ENCODE measurements at places on chromosomes 2 and 18.
A peak's percentile ranks its signal among the peaks of the same experiment; 100 is the strongest.

DNA sequence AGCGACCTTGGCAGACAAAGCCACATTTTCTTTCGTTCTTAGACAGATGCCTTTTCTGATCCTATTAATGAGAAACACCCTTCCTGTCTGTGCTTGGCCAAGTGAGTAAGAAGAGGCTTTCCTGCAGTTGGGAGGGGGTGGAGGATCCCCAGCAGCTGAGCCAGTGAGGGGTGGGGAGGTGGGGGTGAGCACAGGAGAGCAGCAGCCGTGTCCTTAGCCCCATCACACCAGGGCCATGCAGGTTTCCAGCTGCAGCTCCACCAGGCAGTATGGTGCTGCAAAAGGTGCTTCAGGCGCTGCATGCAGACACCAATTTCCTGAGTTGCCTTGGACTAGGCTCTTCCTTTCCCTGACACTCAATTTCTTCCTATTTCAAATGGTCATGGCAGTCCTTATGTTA, 123.3 kb upstream of the SIX2 start:
- H3K36me3 ChIP-seq = no peaks in the 10 kb centered on the region
- H3K27me3 ChIP-seq = no peaks in the 10 kb centered on the region
- no peak overlapping the region for H3K4me3 ChIP-seq
- DNase-seq = no peak
- no peaks in the 10 kb centered on the region for H3K4me1 ChIP-seq
- no peak overlapping the region for H3K27ac ChIP-seq

DNA sequence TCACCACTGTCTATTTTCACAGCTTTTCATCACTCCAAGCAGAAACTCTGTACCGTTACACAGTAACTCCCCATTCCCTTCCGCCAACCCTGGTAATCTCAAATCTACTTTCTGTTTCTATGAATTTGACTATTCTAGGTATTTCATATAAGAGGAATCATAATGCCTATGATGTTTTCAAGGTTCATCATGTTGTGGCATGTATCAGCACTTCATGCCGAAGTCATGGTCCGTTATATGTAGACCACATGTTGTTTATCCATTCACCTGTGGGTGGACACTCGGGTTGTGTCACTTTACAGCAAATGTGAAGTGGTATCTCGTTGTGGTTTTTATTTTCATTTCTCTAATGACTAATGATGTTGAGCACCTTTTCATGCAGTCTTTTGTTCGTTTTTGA, 21.6 kb downstream of the CPSF3 start:
- no peaks in the 10 kb centered on the region for H3K4me1 ChIP-seq
- peaks cover 32% of the 10 kb centered on the region for H3K36me3 ChIP-seq
- no peak overlapping the region for H3K27ac ChIP-seq
- no peaks in the 10 kb centered on the region for H3K27me3 ChIP-seq
- H3K4me3 ChIP-seq = no peak overlapping the region

GRCh38 chr2:106159866-106160785, 34.0 kb downstream of the UXS1 start:
- H3K27me3 ChIP-seq = no peaks in the 10 kb centered on the region

GRCh38 chr2:171858397-171858958, 35.6 kb downstream of the SLC25A12 start:
- H3K36me3 ChIP-seq = peaks cover 10% of the 10 kb centered on the region
- DNase-seq = no peak
- no peak overlapping the region for H3K27ac ChIP-seq
- no peak overlapping the region for H3K4me3 ChIP-seq
- H3K4me1 ChIP-seq = peaks cover 14% of the 10 kb centered on the region
- H3K27me3 ChIP-seq = no peaks in the 10 kb centered on the region

DNA sequence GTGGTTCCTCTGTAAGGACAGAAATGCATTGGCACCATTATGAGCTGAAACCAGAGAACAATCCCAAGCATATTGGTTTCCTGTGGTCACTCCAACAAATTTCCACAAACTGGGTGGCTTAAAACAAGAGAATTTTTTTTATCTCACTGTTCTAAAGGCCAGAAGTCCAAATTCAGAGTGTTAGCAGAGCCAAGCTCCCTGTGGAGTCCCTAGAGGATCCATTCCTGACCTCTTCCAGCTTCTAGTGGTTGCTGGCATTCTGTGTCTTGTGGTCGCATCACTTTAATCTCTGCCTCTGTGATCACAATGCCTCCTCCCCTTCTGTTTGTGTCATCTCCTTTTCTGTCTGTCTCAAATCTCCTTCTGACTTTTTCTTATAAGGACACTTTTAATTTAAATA, 380.3 kb downstream of the NYAP2 start:
- no peak for DNase-seq
- H3K27me3 ChIP-seq = no peaks in the 10 kb centered on the region
- H3K4me3 ChIP-seq = no peak overlapping the region
- H3K4me1 ChIP-seq = peaks cover 9% of the 10 kb centered on the region

GRCh38 chr2:241775223-241776177, 1.1 kb upstream of the GAL3ST2 start:
- no peaks in the 10 kb centered on the region for H3K27me3 ChIP-seq
- H3K27ac ChIP-seq = no peak overlapping the region
- H3K4me3 ChIP-seq = no peak overlapping the region
- peak; percentile 14 for DNase-seq
- no peaks in the 10 kb centered on the region for H3K36me3 ChIP-seq

DNA sequence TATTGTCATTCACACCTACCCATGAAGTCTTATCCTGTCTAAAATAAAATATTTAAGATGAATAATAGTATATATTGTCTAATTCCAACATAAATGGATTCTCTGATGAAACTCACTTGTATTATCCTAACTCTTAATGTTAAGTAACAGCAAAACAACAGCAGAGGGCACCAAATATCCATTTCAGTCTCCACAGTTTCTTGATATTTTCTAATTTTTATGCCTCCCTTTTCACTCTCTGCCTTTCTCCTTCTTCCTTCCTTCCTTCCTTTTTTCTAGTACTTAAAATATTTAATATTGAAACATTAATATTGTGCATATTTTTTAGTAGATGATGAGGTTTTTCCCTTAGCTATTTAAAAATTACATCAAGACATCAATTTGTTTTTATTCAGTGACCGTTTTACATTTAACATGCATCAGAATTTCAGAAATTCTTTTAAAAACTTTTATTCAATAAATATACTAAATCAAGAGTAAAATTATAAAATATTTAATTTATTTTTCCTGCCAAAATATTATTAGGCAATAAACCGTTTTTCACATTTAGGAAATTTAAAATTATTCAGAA, 97.6 kb downstream of the WDR7 start:
- H3K4me1 ChIP-seq = no peaks in the 10 kb centered on the region
- H3K4me3 ChIP-seq = no peak overlapping the region
- no peaks in the 10 kb centered on the region for H3K27me3 ChIP-seq

DNA sequence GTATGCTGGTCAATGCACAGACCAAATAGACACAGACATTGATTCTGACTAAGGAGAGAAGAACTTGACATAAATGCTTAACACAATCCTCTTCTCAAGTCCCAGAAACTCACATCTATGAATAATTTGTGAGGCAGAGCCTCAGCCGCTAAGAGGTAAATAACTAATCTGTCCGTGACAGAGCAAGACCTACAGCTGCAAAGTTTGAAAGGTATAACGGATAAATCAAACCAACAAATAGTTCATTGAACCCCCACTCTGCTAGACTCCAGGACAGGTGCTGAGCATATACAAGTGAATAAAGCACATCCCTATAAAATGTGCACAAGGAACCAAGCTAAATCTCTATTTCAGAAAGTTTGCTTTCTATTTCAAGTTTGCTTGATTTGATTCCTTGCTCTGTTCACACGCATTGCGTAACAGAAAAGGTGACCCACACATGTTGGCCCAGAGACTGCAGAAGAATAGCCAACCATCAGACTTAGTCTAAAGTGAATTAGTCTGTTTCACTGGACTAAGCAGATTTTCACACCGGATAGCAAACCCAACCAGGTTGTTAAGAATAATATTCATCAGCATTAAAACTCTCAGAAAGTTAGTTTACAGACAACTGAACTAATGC, 51.7 kb downstream of the NCKAP5 start:
- no peak overlapping the region for H3K27ac ChIP-seq
- no peaks in the 10 kb centered on the region for H3K4me1 ChIP-seq
- DNase-seq = no peak
- no peak overlapping the region for H3K4me3 ChIP-seq
- no peaks in the 10 kb centered on the region for H3K27me3 ChIP-seq

GRCh38 chr2:70927138-70927537, 8.6 kb upstream of the ATP6V1B1 start:
- H3K27me3 ChIP-seq = peaks cover 12% of the 10 kb centered on the region
- no peak overlapping the region for H3K27ac ChIP-seq
- no peaks in the 10 kb centered on the region for H3K4me1 ChIP-seq
- DNase-seq = peak; percentile 29
- no peak overlapping the region for H3K4me3 ChIP-seq
- H3K36me3 ChIP-seq = no peaks in the 10 kb centered on the region

DNA sequence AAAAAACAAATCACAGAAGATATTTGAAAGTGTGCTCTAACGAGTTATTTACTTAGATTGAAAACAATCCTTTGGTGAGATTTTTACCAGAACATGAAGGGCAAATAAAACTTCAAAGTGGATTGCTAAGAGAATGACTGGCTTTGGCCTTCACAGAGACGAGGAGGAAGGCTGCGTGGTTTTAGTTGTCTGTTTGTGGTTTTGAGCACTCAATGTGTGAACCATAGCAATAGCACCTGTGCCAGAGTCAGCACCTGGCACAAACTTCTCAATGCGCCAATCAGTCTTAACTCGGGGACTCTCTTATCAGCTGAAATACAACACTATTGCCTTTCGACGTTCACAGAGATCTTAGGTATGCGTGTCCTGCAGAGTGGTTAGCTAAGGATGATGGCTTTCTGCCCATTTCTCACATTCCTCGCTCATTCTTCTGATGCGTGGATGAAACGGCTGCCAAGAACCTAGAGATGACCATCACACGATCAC, 70.0 kb downstream of the MBP start:
- peaks cover 23% of the 10 kb centered on the region for H3K4me1 ChIP-seq
- no peak overlapping the region for H3K4me3 ChIP-seq
- DNase-seq = no peak
- no peaks in the 10 kb centered on the region for H3K27me3 ChIP-seq
- peaks cover 16% of the 10 kb centered on the region for H3K36me3 ChIP-seq

- DNase-seq = no peak
- no peak overlapping the region for H3K4me3 ChIP-seq
- H3K4me1 ChIP-seq = peaks cover 6% of the 10 kb centered on the region
- H3K36me3 ChIP-seq = no peaks in the 10 kb centered on the region
Measured at GRCh38 chr18:80167931-80168330, 58.9 kb downstream of the ADNP2 start.

DNA sequence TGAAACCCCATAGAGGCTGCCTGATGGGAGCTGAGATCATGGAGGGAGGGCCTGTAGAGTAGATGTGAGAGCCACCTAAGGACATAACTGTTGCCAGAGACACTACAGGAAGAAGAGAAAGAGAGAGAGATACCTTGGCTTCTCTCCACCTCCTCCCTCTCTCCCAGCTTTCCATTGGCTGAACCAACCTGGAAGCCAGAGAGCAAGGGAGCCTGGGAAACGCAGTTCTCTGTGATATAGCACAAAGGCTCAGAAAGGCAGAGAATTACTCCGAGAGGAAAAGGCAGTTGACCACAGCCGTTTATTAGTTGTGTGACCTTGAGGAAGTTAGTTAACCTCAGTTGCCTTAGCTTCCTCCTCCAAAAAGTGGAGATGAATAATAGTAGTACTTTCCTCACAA, 37.7 kb upstream of the MAT2A start:
- H3K4me3 ChIP-seq = no peak overlapping the region
- no peak overlapping the region for H3K27ac ChIP-seq
- peaks cover 27% of the 10 kb centered on the region for H3K4me1 ChIP-seq
- no peak for DNase-seq
- H3K36me3 ChIP-seq = no peaks in the 10 kb centered on the region

DNA sequence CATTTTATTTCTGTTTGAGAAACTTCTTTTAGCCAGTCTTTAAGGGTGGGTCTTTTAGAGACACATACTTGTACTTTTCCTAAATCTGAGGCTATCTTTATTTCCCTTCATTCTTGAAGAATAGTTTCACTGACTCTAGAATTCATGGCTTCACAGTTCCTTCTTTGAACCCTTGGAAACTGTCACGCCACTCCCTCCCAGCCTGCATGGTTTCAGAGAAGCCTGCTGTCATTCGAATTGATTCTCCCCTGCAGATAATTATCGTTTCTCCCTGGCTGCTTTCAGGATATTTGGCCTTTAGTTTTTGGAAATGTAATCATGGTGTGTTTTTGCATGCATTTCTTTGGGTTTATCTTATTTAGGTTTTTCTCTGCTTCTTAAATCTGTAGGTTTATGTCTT, 72.0 kb upstream of the REV1 start:
- H3K27me3 ChIP-seq = no peaks in the 10 kb centered on the region
- no peak for DNase-seq
- peaks cover 8% of the 10 kb centered on the region for H3K36me3 ChIP-seq
- H3K27ac ChIP-seq = no peak overlapping the region

Measured in tibial artery (tissue), 4 donors.